ENCODE measurements at places on chromosomes 3 and 15.

DNA sequence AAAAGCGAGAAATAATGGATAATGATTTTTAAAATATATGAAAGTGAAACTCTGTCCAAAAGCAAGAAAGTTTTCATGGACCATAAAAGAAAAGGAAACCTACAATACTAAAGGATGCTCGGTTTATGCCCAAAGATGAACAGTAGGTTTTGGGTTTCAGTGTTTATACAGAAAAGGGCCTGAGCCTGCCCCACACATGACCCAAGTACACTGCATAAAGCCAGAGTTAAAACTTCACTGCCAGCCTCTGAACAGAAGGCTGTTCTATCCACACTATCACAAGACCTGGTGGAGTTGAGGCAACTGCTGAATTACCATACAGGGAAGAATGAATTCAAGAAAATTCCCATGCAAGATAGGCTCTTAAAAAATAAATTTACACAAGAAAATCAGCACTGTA is 165.2 kb downstream of the MECOM start:
- DNase-seq = no peak

DNA sequence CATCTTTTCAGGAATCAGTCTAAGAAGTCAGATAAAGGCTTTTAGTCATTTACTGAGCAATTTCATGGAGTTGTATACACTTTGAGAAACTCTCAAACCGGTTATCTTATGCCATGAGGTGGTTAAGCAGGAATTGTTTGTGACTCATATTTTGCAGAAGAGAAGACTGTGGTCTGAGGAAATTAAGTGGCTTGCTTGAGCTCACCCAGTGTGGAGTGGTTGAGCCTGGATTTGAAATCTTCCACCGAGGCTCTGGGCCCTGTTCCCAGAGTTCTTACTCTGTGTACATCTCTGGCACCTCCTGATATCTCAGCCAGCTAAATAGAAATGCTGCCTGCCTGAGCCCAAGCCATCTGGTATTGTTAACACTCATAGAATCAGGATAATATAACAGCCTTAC is 37.8 kb upstream of the BCL6 start:
- DNase-seq = no peak

- DNase-seq = no peak
Measured at GRCh38 chr3:149810846-149811245, 2.2 kb upstream of the RNF13 start.

GRCh38 chr3:78258798-78259197 is 1218.9 kb downstream of the ROBO2 start:
- DNase-seq = no peak
